ENCODE measurements at places on chromosomes 2 and 18.

- DNase-seq: no peak
Measured at GRCh38 chr2:83342860-83343329, 1116.2 kb downstream of the SUCLG1 start.

- no peak for DNase-seq
Measured at GRCh38 chr18:60358516-60358915, 14.1 kb downstream of the MC4R start.

DNA sequence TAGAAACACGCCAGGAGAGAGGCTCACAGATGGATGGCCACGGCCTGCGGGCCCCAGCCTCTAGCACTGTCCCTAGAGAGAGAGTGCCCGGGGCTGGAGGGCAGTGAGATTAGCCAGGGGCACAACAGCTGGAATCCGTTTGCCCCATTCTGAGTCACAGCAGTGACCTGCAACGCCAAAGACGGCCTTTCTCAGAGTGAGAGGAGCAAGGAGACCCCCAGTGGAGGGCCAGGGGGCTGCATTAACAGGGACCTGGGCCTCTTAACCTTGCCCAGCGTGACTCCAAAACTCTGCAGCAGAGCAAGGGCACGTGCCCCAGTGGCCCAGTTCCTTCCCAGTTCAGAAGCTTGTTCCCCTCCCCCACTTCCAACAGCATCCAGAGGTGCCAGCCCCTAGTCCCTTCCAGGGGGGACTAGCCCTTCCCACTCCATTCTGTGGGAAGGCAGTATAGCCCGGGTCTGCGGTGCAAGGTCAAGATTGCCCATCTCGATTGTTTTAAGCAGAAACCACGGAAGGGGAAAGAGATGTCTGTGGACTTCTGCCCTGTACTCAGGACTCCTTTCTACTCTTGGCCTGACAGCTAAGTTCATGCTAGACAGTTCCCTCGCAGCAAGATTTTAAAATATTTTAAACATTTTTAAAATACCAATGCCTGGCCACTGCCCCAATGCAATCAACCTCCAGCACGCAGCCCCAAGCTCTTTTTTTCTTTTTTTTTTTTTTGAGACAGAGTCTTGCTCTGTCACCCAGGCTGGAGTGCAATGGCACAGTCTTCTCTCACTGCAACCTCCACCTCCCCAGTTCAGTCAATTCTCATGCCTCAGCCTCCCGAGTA, 50.9 kb upstream of the BIN1 start:
- DNase-seq: no peak

- no peak for DNase-seq
Measured at GRCh38 chr18:68841301-68841700, 43.4 kb downstream of the CCDC102B start.

- DNase-seq: no peak
Measured at GRCh38 chr2:140975237-140975636, 1155.6 kb downstream of the LRP1B start.

DNA sequence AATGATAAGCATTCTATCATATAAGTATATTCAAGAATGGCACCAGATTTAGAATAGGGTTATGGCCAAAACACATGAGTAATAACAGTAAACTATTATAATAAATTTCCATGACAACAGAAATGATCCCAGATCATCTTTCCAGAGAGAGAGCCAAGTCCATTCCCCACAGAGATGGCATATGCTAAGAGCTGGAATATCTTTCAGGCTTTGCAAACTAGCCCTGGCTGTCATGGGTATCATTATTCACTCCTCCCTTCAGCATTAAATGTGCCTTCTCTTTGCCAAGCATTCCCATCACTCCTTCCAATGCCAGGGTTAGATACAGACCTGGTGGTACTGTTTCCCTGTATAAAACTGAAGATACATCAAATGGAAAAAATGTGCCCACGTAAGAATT, 10.9 kb downstream of the FEZ2 start:
- no peak for DNase-seq
